ENCODE measurements at places on chromosomes 1 and 21.

DNA sequence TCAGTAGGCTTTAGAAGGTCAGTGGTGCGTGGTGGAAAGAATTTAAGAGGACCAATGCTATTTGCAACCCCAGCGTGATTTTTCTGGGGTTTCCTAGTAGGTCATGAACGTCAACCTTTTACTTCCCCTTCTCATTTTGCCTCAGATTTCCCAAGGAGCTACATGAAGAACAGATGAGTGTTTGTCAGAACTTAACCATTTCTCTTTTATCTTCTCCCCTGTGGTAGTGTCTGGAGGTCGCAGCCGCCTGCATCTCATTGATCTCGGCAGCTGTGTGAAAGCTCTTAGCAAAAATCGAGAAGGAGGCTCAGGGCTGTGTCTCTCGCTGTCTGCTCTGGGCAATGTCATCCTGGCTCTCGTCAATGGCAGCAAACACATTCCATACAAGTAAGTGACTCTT, 491.1 kb downstream of the KIF26B start:
- peaks cover 5% of the 10 kb centered on the region for H3K27me3 ChIP-seq
- no peak overlapping the region for H3K27ac ChIP-seq
- DNase-seq: no peak

DNA sequence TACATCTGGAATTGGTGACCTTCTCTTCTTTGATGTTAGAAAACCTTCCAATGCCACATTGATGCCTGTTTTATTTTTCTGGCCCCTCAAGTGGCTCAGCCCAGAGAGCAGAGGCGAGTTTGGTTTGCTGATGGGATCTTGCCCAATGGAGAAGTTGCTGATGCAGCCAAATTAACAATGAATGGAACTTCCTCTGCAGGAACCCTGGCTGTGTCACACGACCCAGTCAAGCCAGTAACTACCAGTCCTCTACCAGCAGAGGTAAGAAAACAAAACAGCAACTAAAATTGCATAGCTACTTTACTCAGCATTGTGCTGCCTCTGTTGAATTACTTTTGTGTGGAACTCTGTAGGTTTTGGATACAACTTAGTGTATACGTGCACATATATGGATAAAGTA, 97.6 kb downstream of the CC2D1B start:
- no peak for DNase-seq
- H3K27me3 ChIP-seq: no peaks in the 10 kb centered on the region
- H3K36me3 ChIP-seq: peaks cover 6% of the 10 kb centered on the region
- no peak overlapping the region for H3K4me3 ChIP-seq

DNA sequence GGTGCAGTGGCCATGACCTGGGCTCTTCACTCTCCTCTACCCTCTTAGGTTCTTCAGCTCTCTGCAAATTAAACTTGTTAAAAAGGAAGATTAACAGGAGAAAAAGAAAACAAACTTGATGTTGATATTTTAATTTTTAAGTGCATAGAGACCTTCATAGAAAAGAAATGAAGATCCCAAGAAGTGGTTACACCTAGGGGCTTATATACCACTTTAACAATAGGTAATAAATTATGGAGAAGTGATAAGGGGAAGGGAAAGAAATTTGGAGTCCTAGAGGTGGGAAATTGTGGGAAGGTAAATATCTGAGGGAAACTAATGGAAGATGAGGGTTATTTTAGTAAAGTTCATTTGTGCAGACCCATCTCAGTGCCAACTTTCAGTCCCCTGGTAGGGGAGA, 16.5 kb upstream of the TFF3 start:
- no peaks in the 10 kb centered on the region for H3K36me3 ChIP-seq
- H3K4me1 ChIP-seq: no peaks in the 10 kb centered on the region
- peaks cover 5% of the 10 kb centered on the region for H3K27me3 ChIP-seq
- H3K27ac ChIP-seq: no peak overlapping the region

DNA sequence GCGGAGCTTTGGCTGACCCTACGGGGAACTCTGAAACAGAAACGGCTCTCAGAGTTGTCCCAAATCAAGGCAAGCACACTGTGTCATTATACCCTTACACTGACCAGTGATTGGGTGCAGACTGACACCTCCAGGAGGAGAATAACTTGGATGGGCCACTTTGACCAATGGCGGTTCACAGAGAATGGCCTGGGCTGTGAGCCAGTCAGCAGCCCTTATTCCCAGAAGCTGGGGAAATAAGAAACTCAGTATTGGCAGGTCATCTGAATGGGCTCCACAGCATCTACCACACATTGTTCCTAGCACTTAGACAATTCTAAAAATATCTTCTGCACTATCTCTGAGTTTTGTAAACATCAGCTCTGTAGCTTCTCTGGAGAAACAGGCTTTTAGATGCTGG, 265.2 kb downstream of the ADGRL2 start:
- H3K4me3 ChIP-seq: no peak overlapping the region
- H3K27ac ChIP-seq: no peak overlapping the region
- no peak for DNase-seq
- no peaks in the 10 kb centered on the region for H3K36me3 ChIP-seq
- no peaks in the 10 kb centered on the region for H3K4me1 ChIP-seq
- no peaks in the 10 kb centered on the region for H3K27me3 ChIP-seq

Measured in activated naive CD8-positive, alpha-beta T cell treated with anti-CD3 and anti-CD28 coated beads, Interleukin-2, amount 50 U/mL, for 24 hours (primary cell).